ENCODE measurements at places on chromosomes 3 and 15. TPM values are rescaled to one million over a fixed set of nuclear protein-coding genes. Genes with fewer than 3 reads are reported as not detected.
A peak's percentile ranks its signal among the peaks of the same experiment; 100 is the strongest.

DNA sequence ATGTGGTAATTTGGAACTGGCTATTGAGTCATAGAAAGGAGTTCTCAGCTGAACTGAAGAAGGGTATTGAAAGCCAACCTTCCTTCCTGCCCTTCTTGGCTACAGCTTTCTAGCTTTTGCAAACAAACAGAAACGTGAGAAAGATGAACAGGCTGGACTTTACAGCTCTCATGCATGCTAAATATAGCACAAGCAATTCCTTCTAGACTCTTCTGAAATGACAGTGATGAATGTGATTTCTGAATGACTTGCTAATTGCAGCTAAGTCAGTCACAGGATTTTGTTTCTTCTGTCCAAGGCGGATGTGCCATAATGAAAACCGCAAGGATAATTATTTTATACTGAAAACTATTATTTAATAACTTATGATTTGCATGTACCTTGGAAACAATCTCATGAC, 36.3 kb downstream of the BCHE start:
- no peak for DNase-seq

- no peak for DNase-seq
Observed at GRCh38 chr3:31804251-31805051, 176.6 kb downstream of the OSBPL10 start.

SNTN gene
- total RNA-seq: not detected

GRCh38 chr3:196340466-196340865, 2.3 kb upstream of the TM4SF19 start:
- no peak for DNase-seq

DNA sequence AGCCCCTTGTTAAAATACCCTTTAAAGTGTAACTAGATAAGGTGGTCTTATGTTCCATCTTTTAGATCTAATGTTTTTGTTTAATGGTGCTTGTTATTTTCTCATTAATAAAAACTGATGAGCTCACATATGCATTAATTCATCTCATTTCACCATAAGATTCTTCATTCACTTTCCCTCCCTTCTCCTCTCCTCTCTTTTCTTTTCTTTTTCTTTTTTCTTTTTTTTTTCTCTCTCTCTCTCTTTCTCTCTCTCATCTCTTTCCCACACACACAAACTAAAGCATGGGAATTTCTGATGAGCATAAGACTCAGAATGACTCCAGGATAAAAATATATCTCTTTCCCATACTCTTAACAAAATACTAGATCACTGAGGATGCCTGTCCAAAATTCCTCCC, 49.6 kb downstream of the MECOM start:
- no peak for DNase-seq

GOLGA8R gene
- 2.8 TPM for total RNA-seq

CSPG4 gene
- not detected for total RNA-seq

DNA sequence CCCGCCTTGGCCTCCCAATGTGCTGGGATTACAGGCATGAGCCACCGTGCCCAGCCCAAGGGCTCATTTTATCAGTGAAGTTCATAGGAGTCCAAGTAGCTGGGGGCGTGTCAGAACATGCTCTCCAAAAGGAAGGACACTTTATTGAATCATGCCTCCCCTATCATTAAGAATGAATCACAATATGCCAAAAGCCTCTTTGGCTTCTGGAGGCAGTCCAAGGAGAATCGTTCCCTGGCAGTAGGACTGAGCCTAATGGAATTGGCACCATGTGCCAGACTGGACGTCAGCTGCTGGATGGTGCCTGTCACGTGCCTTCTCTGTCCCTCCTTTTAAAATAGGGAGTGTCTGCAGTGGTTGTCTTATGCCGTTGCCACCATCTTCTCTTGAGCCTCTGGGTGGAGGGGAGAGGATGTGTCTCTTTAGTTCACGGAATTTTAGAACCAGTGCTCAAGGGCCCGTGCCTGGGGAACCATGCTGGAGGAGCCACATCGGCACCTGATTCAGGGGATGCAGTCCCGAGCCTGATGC, 234.7 kb upstream of the LYSMD4 start:
- no peak for DNase-seq

ITIH3 gene
- total RNA-seq: not detected

ZMYND10 gene
- total RNA-seq: 1.7 TPM

MORC1 gene
- not detected for total RNA-seq

GRCh38 chr3:13021141-13022114, 51.8 kb downstream of the IQSEC1 start:
- no peak for DNase-seq

DNA sequence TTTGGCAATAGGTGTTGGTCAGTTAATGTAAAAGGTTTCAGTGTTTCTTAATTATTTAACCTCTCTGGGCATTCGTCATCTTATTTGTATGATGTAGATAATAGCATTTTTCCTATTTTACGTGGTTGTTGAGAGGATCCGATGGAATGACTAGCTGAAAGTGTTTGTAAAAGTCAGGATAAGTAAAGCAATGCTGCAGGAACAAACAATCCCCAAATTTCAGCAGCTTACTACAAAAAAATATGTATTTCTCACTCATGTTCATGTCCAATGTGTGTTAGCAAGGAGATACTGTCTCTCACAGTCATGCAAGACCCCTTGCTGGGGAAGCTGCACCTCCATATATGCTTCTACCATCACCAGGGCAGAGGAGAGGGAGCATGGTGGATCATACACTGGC, 38.7 kb downstream of the CEMIP start:
- DNase-seq: no peak

GRCh38 chr15:88894348-88894818, 961 bp downstream of the HAPLN3 start:
- peak; percentile 75 for DNase-seq

DNA sequence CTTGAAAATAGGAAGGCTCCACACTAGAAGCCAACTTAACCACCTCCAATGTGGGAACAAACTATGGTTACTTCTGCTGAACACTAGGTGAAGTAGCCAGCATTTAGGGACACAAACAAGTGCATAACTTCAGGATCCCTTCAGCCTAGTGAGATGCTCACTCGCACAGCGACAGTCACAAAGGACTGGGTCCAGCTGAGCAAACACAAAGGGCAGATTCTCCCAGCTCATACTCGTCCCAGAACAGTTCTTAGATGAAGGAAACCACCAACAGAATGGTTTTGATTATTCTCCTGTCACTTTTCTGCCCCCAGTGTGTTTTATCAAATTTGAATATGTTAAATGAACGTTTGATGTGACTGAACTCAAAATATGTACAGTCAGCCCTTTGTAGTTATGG, 201.6 kb downstream of the KCNAB1 start:
- no peak for DNase-seq

DNA sequence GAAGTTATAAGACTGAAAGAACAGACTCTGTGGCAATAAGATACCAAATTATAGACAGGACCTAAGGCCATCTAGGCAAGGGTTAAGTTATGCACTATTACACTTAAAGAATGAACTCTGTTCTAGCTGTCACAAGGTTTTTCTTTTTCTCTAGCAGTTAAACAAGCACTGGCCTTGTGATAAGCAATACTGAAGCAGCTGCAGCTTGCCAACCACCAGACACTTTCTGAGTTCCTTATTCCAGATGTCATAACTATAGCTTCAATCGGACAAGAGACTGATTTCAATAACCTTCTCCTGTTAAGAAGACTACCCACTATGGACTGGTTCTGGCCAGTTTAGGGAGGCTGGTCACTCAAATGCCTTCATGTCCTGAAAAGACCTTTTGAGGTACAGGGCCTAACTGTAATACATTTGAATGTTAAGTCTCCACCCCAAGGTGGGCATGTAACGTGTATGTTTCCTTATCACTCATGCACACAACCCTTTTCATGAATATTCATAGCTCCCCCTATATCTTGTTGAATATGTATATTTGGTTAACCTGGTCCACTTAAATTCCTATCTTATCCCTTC, 85.8 kb downstream of the CFAP20DC start:
- no peak for DNase-seq

DNA sequence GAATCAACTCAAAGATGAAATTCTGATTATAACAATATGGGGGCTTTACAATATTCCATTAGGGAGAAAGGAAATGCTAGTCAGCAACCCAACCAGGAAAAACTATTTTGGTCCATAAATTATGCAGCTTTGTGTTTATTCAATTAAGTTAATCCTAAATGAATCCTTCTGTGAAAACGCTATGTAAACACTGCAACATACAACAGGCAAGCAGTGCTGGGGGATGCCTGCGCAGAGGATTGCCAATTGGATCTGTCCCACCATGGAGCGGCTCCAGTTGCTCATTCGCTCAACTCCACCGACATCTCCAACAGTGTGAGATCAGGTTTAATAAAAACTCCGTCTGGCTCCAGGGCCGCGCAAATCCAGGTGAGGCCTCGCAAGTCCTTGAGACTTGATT, 290.5 kb upstream of the VEPH1 start:
- no peak for DNase-seq

GRCh38 chr3:149390772-149391212, 13.3 kb upstream of the TM4SF1 start:
- no peak for DNase-seq

All from activated T-helper 1 cell treated with anti-CD3 and anti-CD28 coated beads, Interleukin-12 subunit alpha, Interleukin-12 subunit beta, Interleukin-2, Interleukin-4 antibody, amounts not matched to agents 30 ng/mL and 10 ng/mL and 1 ng/mL, durations not matched to agents 14 hours and 24 hours and 36 hours (primary cell).